ENCODE measurements at places on chromosomes 3 and 15.
A peak's percentile ranks its signal among the peaks of the same experiment; 100 is the strongest.

- no peak for DNase-seq
These were observed 137.4 kb downstream of the MBNL1 start for GRCh38 chr3:152405915-152406802.

DNA sequence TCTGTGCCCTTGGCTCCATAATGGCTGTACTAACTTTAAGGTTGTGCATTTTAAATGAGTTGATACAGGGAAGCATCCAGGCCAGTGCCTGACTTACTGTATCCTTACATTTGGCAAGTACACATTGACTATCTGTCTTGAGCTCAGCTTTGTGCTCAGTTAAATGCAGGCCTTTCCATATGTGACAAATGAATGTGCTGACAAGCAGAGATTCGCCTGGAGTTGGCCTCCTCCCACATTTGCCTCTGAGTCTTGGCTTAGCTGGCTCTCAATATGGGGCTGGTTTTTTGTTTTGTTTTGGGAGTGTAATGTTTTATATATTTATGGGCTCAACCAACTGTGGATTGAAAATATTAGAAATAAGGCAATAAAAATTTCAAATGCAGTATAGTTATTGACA, 29.7 kb downstream of the TRIM71 start:
- DNase-seq: no peak

- DNase-seq: no peak
These were observed 675.1 kb downstream of the NLGN1 start for GRCh38 chr3:174072675-174073074.

- DNase-seq: no peak
These were observed 38.9 kb downstream of the ABI3BP start for GRCh38 chr3:100954199-100954935.

- no peak for DNase-seq
These were observed 48.9 kb downstream of the TGFBR2 start for GRCh38 chr3:30655187-30655812.

GRCh38 chr15:90594301-90594738, 64.6 kb downstream of the CRTC3 start:
- no peak for DNase-seq

DNA sequence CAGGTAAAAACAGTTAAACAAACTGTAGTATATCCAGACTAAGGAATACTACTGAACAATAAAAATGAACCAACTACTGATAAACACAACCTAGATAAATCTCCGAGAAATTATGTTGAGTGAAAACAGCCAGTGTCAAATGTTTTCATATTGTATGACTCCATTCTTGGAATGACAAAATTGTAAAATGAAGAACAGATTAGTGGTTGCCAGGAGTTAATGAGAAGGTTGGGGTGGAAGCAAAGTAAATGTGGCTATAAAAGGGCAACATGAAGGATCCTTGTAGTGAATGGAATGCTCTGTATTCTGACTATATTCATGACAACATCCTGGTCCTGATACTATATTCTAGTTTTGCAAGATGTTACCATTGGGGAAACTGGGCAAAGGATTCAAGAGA, 27.5 kb upstream of the ACKR4 start:
- DNase-seq: no peak

DNA sequence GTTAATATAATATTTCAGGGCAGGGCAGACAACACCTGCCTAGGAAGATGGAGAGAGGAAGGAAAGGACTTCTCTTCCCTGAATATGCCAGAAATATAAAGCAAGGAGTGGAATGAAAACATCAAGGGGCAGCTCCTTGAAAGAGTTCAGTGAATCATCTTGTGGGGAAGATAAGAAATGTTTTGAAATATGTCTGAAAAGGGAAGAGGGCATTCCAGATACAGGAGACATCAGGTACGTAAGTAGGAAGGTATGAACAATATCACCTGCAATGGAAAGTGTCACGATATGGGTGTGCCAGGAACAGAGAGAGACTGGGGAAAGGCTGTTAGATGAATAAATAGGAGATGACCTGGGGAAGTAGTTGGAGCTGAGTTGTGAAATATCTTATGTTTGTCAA, 75.8 kb upstream of the WDR72 start:
- DNase-seq: no peak

DNA sequence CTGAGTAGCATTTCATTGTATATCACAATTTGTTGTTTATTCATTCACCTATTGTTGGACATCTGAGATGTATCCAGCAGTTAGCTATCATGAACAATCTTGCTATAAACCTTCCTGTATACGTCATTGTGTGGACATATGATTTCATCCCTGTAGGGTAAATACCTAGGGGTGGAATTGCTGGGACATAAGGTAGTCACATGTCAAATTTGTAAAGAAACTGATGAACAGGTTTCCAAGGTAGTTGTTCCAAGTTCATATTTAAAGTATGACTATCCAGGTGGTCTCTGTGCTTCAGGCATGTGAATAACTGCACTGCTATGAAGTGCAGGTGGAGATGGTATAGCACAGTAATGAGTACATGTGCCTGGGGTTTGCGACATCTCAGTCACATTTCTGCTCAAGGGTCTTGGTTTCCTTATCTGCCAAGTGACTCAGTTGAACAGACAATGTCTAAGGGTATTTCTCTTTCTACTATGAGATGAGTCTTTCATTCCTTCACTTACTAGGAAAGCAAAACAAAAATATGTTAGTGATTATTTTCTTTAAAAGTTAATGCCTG, 229.0 kb upstream of the HES1 start:
- no peak for DNase-seq

GRCh38 chr15:62739082-62739481, 303.5 kb upstream of the TPM1 start:
- no peak for DNase-seq

- DNase-seq: no peak
These were observed 66.3 kb downstream of the NIPA2 start for GRCh38 chr15:22904736-22905135.

DNA sequence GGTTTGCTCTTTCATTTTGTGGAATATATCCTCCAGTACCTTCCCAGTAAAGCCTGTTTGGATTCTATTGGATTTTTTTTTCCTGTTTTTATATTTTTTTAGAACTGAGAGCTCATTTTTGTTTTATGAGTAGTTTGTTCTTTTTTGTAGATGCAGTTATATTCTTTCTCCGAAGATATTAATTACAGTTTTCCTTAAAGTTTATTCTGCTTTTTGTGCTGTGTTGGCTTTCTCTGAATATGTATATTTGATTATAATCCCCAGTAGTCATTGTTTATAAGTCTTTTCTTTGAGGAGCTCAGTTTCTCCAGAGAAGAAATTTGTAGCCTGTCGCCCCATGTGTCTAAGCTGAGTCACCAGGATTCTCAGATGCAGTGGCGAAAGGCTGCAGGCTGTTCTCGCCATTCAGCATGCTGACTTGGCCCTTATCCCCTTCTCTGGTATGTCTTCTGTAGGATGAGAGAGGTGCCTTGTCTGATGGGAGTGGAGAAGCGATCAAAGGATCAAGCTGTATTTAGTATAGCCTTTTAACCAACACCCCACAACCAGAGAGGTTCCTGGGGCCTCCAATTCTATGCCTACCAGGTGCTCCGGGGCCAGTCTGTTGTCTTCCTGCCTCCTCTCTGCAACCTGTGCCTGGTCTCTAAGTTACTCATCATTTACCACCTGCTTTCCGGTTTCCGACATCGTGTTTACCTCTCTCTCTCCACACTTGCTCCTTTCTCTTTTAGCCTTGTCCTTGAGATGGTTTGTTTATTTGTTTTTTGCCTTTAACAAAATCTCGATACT, 31.7 kb upstream of the MFSD1 start:
- no peak for DNase-seq

GRCh38 chr15:74907163-74907870, 666 bp upstream of the FAM219B start:
- DNase-seq: no peak

- no peak for DNase-seq
These were observed at the start of gene LHFPL4 for GRCh38 chr3:9553021-9553947. Gene LHFPL4 (minus strand): TSS chr3:9553822. CDS start chr3:9552679, 1,143 bp downstream.

DNA sequence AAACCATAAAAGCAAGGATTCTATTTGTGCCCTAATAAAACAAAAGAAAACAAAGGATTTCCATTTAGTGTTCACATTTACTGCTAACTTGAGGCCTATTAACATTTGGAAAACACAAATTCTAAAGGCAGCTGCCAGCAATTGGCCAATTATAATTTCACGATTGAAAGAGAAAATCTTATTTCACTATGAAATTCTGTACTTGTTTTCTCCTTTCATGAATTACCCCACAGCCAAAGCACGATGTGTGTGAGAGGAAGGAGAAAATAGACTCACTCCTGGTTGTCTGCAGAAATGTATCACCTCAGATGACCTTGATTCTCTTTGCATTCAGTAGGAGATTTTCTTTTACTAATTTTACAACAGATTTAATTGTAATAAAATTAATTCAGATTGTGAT, 242.8 kb upstream of the GBE1 start:
- no peak for DNase-seq

- peak; percentile 15 for DNase-seq
These were observed 62.1 kb upstream of the SLC6A11 start for GRCh38 chr3:10753964-10754363.

GRCh38 chr3:186097317-186097662, 11.6 kb downstream of the ETV5 start:
- no peak for DNase-seq

GRCh38 chr3:66017591-66017990, 21.1 kb downstream of the MAGI1 start:
- DNase-seq: no peak

- no peak for DNase-seq
These were observed 47.1 kb downstream of the CRTC3 start for GRCh38 chr15:90576711-90577389.

GRCh38 chr3:147380387-147380951, 25.9 kb downstream of the ZIC4 start:
- no peak for DNase-seq

- no peak for DNase-seq
These were observed 14.2 kb downstream of the IQGAP1 start for GRCh38 chr15:90402223-90402622.

GRCh38 chr3:15159501-15160136, 46.4 kb upstream of the CAPN7 start:
- no peak for DNase-seq

DNA sequence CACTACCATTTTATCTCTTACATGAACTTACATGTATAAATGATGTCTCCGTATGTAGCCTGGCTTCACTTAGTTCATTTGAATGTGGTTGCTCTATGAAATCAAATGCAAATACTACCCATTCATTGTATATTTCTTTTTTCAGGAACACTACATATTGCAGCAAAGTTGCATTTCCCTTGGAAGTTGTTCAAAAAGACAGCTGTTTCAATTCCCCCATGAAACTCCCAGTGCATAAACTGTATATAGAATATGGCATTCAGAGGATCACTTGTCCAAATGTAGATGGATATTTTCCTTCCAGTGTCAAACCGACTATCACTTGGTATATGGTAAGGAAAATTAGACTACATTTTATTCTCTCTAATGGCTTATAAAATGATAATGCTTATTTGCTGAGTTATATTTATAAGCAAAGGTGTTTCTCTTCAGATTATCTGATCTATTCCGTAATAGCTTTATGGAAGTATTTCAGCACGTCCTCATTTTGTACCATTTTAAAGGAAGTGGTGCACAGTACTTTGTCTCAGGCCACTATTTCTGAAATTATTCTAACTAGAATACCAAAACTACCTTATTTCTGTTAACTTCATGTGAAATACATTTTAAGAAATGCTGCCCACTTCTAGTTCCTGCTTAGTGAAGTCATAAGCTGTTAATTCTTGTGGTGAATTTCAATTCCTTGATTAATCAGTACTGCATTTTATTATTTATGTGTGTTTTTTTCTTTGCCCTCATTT, 95.1 kb downstream of the IL1RAP start:
- DNase-seq: no peak

GRCh38 chr3:153099131-153099530, 62.9 kb upstream of the RAP2B start:
- DNase-seq: no peak

DNA sequence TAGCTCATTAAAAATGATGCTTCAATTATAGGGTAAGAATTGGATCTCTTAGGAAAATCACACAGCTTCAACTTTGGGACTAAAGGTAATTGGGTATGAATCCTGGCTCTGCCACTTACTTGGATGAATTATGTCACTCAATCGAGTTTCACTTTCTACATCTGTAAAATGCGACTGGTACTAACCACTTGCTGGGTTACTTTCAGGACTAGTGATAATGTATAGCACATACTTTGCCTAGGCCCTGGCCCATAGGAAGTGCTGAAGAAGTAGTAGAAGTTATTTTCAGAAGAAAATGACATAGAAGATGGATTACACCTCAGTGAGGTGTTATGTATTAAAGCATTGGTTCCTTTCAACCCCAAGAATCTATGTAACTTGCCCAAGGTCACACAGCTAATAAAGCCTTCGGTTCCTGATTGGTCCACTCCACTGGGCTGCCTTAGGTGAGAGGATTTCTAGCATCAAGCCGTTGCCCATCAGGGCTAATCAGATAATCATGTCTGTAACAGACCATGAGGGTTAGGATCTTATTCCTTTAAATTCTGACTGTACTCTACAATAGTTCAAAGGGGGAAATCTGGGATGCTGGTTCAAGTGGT, 29.4 kb upstream of the AP4E1 start:
- DNase-seq: peak; percentile 14

- no peak for DNase-seq
These were observed 451 bp downstream of the CCR5AS start for GRCh38 chr3:46406443-46406787.

DNA sequence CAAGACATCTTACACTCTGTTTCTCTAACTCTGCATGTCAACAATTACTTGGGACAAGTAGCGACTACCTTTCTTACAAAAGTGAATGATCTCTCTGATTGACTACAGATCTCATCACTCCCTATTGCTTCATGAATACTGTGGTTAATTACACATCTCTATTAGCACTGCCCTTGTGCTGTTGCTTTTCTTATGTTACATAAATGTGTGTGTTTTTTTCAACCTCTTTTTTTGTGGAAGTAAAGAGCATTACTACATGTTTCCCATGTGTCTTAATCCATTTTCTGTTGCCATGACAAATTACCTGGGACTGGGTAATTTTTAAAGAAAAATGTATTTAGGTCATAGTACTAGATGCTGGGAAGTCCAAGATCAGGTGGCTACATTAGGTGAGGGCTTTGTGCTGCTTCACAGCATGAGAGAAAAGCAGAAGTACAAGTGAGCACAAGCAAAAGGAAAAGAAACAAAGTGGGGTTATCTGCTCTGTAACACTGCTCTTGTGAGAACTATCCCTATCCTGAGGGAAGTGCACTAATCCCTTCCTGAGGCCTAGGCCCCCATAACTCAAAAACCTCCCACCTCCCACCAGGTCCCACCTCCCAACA, 298.2 kb upstream of the SATB1 start:
- no peak for DNase-seq

DNA sequence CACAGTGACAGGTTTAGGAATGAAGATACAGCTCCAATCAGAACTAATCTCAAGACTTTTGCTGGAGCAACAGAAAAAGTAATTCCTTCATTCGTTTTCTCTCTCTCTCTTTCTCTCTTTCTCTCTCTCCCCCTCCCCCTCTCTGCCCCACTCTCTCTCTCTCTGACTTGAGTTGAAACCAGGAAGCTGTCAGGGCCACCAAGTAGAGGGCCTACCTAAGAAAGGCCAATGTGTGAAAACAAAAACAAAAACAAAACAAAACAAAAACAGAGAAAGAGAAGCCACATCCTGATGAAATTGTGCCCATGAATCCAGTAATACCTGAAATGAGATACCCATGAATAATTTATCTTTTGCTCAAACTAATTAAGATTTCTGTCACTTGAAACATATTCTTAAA, 72.9 kb downstream of the ATP8B4 start:
- no peak for DNase-seq
